Epithelial cell of proximal tubule (primary cell): ENCODE measurements at places on chromosomes 12 and 14. TPM values are rescaled to one million over a fixed set of nuclear protein-coding genes. Genes with fewer than 3 reads are reported as not detected.

DNA sequence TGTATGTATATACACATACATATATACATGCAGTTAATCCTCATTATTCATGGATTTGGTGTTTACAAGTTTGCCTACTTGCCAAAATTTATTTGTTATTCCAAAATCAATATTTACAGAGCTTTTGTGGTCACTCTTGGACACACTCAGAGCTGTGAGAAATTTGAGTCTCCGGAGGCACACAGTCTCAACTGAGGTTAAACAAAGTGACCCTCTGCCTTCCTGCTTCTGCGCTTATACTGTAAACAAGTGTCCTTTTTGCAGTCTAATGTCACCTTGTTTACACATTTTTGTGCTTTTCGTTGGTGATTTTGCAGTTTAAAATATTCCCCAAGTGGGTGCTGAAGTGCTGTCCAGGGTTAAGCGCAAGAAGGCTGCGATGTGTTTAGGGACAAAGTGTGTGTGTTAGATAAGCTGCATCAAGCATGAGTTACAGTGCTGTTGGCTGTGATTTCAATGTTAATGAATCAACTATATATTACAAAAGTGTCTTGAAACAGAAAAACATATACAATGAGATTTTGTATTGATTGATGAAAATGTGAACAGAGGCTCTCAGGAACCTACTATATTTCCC, 13.1 kb upstream of the LTA4H start:
- DNase-seq = no peak

DNA sequence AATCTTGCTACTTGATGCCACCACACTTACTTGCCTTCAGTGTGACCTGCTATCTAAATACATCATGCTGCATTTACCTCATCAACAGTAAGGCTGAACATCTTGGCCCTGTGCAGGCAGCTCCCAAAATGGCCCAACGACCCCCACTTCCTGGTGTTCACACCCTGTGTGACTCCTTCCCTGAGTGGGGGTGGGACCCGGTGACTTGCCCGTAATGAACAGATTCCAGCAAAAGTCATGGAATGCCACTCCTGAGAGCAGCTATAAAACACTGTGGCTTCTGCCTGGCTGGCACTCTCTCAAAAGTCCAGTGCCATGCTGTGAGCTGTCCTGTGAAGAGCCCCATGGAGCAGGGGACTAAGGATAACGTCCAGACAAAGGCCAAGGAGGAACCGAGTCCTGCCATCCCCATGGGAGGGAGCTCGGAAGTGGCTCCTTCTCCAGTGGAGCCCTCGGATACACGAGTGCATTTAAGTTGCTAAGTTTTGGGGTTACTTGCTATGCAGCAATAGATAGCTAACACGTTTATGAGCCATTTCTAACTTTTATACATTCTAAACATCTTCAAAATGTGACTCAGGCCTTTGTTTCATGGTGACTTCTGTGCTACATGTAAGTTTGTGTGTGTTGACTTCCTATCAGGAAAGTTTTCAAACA, 33.0 kb downstream of the P2RX2 start:
- no peak for DNase-seq

GRCh38 chr12:124747426-124748161, 116.1 kb downstream of the SCARB1 start:
- DNase-seq = peak; percentile 99

Gene C14orf39
- total RNA-seq = 1.2 TPM in 1 of 2 replicates, not detected in the other

- DNase-seq = no peak
Measured at GRCh38 chr12:6603095-6603567, 4.0 kb downstream of the CHD4 start.
